Effector CD4-positive, alpha-beta T cell (primary cell): ENCODE measurements at places on chromosomes 13 and 19.

- DNase-seq: no peak
Measured at GRCh38 chr19:5222821-5223321, 117.7 kb downstream of the PTPRS start.

- no peak for DNase-seq
Measured at GRCh38 chr19:8023371-8023770, 17.9 kb upstream of the ELAVL1 start.

- DNase-seq: no peak
Measured at GRCh38 chr19:18020212-18021085, 12.5 kb downstream of the ARRDC2 start.

DNA sequence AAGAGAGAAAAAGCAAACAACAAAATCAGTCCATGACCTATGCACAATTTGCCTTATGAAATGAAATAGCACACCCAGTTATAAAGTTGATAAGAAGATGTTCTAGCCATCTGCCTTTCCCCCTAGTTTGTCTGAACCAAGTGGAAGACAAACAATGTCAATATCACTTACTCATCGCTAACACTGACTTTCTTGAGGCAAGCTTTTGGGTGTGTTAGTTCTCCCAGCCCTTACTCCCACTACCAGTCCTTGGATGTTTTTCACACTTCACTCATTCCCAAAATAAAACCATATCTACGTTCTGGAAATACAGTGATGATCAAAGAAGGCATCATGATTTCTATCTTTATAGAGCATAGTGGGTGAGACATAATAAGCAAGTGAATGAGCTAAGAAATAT, 393.8 kb downstream of the PCDH20 start:
- no peak for DNase-seq

- no peak for DNase-seq
Measured at GRCh38 chr13:83162493-83162892, 719.8 kb downstream of the SLITRK1 start.

- DNase-seq: no peak
Measured at GRCh38 chr13:24894972-24895300, 131.0 kb downstream of the RNF17 start.

DNA sequence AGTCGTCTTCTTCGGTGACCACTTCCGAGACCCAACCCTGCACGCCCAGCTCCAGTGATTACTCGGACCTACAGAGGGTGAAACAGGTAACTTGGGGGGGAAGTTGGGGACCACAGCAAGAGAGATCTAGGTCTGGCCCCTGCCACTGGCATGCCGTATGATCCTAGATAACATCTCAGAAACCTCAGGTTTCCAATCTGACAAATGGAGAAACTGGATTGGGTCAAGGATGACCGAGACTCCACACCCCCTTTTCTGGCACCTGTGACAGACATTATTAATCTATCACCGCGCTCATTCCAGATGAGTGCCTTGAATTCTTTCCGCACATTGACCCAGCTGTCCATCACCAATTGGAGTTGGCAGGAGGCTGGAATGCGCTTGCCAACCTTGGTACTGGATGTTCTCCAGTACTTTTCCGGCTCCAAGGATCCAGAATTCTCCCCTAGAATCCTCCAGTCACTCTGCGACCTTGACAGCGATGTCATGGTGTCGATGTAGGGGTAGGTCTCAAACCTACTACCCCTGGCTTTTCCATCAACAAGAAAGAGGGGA, 17.4 kb downstream of the VASP start:
- no peak for DNase-seq

- DNase-seq: no peak
Measured at GRCh38 chr19:22620401-22620800, 13.7 kb upstream of the ZNF492 start.

- no peak for DNase-seq
Measured at GRCh38 chr13:103625194-103625593, 559.0 kb upstream of the SLC10A2 start.

DNA sequence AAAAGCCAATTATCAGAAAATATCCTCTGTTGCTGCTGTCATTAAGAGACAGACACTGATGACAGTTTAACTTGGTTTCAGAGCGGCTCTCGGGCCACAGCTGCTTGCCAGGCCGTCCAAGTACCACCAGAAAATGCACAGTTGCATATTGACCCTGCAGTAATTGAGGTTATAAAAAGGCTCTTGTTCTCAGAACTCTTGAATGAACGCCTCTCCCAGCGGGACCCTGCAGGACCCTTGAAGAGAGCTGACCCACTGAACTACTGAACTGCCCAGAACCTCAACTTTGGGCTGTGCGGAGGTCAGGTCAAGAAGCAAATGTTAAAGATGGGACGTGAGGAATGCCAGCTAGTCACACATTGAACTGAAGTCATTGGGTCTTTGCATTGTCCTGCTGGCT, 1559.0 kb upstream of the SLC10A2 start:
- DNase-seq: no peak

- DNase-seq: peak; percentile 29
Measured at GRCh38 chr19:8655340-8655709, 24.9 kb downstream of the NFILZ start.

DNA sequence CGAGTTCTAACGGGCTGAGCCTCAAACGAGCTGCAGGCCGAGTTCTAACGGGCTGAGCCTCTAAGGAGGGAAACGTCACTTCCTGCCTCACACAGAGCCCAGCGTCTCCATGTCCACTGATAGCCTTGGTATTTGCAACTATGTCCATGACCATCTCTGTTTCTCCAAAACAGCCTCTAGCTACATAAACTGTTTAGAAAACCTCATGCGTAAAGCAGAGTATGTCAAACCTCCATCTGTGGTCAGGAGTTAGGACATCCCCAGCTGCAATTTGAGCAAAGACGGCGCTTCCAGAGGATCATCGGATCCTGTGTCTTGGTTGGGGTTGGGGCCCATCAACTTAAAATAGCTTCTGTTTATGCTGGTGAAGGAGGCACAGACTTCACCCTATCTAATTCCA, 20.8 kb downstream of the RASA3 start:
- no peak for DNase-seq

DNA sequence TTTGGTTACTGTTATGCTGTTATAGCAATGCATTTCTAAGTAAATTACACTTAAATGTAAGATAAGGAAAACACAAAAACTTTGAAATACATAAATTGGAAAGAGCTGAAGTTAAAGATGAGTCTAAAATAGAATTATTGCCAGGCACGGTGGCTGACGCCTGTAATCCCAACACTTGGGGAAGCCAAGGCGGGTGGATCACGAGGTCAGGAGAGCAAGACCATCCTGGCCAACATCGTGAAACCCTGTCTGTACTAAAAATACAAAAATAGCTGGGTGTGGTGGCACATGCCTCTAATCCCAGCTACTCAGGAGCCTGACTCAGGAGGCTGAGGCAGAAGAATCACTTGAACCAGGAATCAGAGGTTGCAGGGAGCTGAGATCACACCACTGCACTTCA, 905.4 kb upstream of the GPC6 start:
- DNase-seq: no peak

DNA sequence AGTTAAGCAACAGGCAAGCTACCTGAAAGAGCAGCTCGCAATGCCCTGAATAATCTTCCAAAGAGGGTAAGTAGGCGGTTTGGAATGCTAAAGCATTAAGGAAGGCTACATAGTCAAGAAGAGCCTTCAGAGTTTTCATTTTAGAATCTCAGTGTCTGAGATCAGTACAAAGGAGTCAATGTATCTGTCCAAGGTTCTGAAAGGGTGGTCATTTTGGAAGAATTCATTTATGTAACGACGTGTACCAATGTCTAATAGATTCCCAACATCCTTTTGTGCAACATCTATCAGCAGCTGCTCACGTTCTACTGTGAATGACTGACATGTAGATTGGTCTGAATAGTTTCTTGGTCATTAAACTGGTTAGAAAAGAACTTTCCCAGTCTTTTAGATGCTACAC, 15.2 kb downstream of the ZNF665 start:
- DNase-seq: no peak

GRCh38 chr19:55257461-55258420, 1.1 kb downstream of the PPP6R1 start:
- no peak for DNase-seq

DNA sequence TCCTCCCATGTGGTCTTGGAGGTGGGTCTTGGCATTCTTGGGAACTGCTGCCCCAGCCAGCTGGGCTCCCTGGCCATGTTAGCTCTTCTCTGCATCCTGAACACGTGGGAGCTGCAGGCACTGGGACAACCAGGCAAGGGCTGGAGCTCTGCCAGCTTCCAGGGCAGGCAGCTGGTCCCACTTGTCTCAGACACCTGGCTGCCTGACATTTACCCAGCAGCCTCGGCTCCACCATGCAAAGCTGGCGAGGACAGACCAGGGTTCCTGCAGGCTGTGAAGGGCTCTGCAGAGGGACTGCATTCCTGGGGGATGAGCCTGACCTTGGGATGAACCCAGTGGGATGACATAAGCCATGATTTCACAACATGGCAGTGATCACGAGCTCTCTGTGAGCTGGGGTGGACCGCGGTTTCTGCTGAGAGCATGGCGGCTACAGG, 99.0 kb upstream of the TSHZ3 start:
- DNase-seq: no peak

- no peak for DNase-seq
Measured at GRCh38 chr13:64723724-64724123, 2506.4 kb downstream of the PCDH9 start.

DNA sequence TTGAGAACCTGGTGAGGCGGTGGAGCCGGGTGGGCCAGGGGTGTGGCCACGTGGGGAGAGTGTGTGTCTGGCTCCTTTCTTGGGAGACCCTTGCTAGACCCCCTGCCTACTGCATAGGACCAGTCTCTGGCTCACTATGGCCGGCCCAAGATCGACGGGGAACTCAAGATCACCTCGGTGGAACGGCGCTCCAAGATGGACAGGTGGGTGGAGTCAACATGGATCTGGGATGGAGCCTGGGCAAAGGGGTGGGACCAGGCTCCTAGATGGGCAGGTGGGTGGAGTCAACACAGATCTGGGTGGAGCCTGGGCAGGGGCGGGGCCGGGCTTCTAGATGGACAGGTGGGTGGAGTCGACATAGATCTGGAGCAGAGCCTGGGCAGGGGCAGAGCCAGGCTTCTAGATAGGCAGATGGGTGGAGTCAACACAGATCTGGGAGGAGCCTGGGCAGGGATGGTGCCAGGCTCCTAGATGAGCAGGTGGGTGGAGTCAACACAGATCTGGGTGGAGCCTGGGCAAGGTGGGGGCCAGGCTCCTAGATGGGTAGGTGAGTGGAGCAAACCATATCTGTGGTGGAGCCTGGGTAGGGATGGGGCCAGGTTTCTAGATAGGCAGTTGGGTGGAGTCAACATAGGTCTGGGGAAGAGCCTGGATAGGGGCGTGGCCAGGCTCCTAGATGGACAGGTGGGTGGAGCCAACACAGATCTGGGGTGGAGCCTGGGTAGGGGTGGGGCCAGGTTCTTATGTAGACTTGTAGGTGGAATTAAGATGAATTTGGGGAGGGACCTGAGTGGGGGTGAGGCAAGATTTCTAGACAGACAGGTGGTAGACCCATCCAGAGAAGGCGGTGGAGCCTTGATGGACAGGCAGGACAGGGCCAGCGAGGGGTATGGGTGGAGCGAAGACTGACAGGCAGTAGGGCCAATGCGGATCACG, 56.5 kb downstream of the VAV1 start:
- no peak for DNase-seq

DNA sequence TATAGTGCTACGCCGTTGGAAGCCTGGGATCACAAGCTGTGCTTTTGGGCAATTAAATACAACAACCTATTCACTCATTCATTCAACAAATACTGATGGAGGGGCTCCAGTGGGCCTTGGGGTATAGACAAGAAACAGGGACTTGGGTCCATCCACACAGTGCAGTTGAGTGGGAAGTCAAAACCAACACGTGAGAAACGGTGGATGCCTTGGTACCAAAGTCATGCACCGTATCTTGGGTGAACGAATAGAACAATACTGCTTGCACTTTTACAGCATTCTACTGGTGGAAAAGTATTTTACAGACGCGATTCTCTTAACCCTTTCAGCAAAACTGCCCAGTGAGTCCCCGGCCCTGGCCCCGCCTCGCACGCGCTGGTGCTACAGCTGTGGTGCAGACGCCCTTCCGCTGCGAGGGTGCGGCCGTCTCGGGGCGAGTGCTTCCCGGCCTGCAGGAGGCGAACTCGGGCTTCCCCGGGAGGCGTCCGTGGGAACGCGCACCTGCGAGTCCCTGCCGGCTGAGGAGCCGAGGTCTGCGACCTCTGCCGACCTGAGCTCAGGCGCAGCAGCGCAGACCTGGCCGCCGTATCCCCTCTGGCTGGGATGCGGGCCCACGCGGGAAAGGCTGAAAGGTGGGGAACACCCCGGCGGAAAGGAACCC, 8.3 kb downstream of the TNFRSF19 start:
- DNase-seq: peak; percentile 37

DNA sequence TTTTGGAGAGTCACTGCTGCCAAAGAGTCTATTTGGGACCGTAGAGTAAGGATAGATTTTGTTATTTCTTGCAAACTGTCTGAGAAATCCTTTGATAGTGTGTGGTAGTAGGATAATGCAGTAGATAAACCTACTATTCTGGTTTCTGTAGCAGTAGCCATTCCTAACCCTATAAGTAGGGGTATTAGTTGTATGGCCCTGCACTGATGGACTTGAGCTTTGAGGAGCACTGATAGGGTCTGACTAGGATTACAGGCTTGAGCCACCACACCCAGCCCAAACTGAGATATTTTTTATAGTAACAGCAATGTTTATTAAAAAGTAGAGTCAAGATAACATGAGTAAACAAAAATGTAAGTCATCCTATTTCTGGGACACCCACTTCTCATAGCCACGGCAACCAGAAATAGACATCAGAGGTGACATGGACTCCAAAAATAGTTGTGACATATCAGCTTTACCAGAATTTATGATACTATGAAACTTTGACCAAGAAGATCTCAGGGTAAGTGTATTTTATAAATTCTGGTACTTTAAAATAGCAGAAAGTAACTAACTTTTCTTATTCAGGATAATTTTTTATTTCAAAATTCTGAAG, 479.1 kb downstream of the SUCLA2 start:
- DNase-seq: no peak

GRCh38 chr19:23991170-23991569, 76.5 kb downstream of the ZNF726 start:
- DNase-seq: no peak

DNA sequence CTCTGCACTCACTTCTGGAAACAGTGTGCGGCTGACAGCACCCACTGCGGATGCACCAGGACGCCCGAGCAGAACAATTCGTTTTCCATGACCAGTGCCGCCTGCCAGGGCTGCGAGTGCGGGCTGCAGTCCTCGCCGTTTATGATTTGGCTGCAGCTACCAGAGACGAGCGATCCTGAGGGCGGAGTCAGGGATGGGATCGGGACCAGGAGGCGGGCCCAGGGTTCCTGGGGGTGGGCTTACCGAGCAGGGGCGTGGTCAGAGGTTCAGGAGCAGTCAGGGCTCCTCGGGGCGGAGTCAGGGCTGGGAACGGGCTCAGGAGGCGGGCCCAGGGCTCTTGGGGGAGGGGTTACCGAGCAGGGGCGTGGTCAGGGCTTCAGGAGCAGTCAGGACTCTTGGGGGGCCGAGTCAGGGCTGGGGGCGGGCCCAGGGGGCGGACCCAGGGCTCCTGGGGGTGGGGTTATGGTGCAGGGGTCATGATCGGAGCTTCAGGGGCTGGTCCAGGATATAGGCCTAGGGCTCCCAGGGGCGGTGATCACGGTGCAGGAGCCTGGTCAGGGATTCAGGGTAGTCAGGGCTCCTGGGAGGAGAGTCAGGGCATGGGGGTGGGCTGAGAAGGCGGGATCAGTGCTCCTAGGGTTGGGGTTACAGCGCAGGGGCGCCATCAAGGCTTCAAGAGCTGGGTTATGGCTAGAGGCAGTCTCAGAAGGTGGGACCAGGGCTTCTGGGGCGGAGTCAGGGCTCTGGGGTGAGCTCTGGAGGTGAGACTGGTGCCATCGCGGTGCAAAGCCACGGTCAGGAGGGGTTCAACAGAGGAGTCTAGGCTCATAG, 1.7 kb downstream of the KLK4 start:
- no peak for DNase-seq
